NCI-H1417 treated with DMSO at 0.1 percent for 48 hours (cell line): ENCODE measurements at places on chromosomes 6 and 20.
A peak's percentile ranks its signal among the peaks of the same experiment; 100 is the strongest.

DNA sequence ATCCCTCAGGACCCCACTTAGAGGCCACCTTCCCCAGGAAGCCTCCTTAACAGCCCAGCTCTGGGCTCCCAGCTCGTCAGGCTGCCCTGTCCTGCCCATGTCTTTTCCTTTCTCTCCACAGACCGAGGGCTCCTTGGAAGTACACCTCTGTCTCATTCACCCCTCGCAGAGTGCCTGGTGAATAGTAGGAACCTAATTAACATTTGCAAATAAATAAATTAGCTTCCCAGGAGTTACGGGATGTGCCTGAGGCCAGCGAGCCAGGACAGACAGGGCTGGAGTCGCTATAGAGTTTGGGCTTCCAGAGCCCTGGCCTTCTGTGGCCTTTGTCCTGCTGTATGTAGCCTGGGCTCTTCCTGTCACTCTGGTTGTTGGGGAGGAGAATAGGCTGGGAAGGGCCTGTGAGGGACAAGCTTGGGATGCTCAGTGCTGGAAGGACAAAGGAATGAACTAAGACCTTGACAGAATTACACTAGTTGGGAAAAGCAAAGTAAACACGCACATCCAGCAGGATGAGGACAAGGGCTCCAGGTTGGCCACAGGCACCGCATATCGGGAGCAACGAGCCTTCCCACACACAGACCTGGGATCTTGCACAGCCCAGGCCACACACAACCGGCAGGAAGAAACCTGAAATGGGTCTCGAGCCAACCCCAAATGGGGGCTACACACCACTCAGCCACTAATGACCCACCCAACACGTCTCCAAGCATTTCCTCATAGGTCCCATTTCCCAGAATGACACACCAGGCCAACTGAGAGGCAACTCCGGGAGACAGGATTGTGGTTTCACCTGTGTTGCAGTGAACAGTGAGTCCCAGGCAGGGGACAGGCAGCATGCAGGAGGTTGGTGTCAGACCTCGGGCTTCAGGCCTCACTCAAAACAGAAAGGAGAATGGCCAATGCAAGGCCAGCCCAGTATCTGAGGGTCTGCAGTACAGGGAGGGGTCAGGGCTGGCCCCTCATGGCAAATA, 9.7 kb downstream of the MAP1LC3A start:
- DNase-seq, result no peak

DNA sequence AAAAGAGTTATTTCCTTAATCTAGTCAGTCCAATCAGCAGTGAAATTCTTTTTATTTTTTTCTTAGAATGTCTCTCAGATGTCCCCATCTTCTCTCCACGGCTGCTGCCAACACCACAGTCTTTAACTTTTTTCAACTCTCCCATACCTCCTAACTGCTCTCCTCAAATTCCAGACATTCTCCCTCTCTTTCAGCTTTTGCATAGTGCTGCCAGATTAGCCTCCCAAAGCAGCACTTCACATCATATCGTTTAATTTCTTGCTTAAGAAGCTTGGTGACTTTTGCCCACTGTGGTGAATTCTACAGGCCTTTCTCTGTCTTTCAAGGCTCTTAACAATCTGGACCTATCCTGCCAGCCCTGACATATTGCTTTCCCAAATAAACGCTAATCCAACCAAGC, 233.4 kb downstream of the UST start:
- DNase-seq, result no peak

DNA sequence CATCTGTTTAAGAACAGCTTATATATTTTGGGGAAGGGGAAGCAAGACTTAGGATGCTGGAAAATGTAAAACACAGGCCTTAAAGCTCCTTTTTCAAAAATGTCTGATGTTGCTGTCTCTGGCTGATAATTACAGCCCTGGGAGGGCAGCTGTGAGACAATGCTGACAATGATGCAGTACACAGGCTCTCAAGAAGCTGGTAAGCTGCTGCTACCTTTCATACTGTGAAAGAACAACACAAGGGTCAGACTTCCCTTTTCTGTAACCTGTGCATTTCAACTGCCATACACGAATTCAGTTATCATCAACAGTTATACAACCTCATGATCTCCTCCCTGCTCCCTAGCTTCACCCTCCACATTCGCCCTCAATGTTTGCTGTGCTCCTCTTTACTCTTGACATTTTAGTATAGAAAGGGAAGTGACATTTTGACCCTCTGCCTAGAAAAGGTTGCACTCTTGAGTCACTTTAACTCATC, 25.2 kb downstream of the MAP7 start:
- peak; percentile 77 for DNase-seq

GRCh38 chr6:148760568-148761526, 14.0 kb downstream of the UST start:
- no peak for DNase-seq

DNA sequence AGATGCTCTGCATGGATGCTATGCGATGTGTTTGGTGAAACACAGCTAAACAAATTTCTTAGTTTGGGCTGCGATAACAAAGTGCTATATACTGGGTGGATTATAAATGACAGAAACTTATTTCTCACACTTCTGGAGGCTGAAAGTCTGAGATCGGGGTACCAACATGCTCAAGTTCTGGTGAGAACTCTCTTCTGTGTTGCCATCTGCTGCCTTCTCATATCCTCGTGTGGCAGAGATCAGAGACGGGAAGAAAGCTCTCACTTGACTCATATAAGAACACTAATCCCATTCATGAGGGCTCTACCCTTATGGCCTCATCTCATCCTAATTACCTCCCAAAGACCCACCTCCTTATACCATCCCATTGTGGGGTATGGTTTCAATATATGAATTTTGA, 162.0 kb upstream of the DTNBP1 start:
- DNase-seq, result no peak

DNA sequence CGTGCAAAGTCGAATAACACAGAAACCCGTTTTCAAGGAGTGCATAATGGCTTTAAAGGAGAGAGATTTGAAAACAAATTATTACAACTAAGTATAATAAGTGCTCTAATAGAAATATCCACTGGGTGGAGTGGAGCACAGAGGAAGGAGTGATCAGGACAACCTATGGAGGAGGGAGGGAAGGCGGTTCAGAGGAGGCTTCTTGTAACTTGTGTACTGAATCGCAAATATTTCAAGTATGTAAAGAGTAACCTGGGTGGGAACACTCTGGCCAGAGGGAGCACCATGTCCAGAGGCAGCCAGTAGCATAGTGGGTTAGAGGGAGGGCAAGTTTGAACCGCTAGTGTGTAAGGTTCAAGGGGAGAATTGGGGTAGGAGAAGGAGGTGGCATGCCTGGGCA, 21.6 kb upstream of the TNFAIP3 start:
- DNase-seq, result no peak

GRCh38 chr20:57698116-57698866, 11.5 kb downstream of the PMEPA1 start:
- DNase-seq, result no peak

DNA sequence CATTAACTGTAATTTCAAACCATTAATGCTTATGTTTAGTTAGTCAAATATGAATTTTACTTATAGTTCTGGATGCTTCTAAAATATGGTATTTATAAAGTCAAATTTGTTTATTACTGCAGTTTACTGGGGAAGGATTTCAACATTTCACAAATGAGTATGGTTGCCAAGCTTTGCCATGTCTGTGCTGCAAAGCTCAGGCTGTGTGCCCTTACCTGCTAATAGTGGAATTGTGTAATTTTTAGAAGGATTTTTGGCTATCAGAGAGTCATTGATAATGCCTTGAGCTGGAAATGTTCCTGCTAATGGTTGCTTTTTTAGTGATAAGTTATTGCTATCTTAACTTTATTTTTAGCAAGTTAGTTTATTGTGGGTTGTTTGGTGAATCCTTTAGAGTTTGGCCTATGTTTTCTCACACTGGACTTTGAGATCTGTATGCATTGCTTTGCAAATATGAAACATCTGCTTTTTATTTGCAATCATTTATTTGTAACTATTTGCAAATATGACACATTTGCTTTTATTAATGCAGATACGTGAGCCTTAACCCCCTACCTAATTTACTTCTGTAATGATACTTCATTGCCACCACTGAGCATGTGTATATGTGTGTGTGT, 105.8 kb downstream of the CD109 start:
- no peak for DNase-seq

DNA sequence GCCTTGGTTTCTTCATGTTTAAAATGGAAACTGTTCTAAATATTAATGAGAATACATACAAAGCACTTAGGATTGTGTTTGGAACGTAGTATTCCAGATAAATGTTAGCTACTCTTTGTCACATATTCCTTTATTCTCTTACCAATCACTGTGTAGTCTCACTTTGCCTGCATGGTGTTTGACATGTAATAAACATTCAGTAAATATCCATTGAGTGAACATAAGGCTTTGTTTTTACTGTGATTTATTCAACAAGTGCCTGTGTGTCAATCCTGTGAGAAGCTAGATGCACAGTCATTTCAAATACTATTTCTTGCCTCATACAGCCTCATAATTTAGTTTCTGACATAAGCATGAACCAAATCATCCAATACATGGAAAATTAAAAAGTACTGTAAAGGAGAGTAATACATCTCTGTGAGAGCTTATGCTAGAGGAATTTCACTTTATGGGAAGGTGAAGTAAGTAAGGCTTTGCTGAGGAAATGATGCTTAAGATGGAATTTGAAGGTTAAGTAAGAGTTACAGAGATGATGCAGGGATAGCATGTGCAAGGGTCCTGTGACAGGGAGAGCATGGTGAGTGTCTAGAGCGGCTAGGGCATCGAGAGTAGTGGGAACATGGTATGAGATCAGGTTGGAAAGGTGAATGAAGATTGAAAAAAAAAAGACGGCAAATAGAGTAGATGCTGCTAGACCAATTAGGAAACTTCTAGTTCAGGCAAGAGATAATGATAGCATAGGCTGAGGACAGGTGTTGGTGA, 14.7 kb downstream of the PM20D2 start:
- no peak for DNase-seq

- DNase-seq, result no peak
Measured at GRCh38 chr6:23403460-23403859, 722.6 kb upstream of the NRSN1 start.

- no peak for DNase-seq
Measured at GRCh38 chr6:44072452-44072958, 54.7 kb downstream of the MRPL14 start.

DNA sequence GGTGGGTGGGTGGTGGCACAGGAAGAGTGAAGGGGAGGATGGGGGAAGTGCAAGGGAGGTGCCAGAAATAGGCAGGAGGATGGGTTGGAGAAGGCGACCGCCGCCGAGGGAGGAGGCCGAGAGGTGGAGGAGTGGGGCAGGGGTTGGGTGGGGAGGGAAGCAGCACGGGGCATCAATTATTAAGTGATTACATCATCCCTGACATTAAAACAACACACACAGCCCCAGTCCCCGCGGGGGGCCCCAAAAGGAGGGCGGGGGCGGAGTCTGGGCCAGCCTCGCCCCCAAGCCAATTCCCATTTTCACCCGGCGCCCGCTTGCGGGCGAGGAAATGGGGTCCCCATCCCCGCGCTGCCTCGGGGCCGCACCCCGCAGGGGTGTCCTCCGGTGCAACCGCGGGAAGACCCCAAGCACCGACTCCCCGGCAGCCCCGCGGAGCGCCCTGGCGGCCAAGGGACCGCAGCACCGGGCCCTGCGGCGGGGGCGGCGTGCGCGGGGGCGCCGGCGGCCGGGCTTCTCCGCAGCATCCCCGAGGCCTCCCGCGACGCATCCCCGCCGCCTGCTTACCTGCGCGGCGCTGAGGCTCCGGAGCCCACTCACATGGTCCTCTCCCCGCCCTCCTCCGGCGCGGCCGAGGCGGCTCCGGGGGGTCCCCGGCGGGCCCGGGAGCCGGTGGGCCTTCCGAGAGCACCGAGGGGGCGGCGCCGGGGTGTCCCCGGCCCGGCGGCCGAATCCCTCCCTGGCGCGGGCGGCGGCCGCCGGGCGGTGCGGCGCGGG, 663 bp downstream of the FYN start:
- DNase-seq, result peak; percentile 40

DNA sequence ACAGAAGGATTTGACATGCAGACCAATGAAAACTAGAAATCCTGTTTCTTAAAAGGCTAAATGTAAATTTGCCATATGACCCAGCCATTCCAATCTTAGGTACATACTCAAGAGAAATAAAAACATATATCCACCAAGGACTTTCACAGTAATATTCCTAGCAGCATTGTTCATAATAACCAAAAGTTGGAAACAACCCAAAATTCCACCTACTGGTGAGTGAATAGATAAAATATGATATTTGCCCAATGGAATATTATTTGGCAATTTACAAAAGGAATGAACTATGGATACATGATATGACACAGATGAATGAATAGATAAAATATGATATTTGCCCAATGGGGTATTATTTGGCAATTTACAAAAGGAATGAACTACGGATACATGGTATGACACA, 22.7 kb downstream of the MTCL3 start:
- no peak for DNase-seq

DNA sequence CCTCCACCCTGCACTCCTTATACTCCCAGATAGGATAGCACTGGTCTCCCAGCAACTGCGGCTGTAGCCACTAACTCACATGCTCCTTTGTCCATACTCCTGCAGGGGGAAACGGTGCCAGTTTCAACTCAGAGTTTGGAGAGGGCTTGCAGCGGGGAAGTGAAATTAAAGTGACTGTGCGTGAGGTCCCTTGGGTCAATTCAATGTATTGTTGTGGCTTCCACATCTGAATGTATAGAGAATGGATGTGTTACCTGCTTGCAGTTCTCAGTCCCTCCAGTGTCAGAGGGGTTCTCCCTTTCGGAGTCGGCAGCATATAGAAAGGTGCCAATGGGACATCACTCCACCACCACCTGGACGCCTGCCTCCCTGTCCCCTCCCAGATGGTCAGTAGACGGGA, 93.6 kb upstream of the CNKSR3 start:
- no peak for DNase-seq

DNA sequence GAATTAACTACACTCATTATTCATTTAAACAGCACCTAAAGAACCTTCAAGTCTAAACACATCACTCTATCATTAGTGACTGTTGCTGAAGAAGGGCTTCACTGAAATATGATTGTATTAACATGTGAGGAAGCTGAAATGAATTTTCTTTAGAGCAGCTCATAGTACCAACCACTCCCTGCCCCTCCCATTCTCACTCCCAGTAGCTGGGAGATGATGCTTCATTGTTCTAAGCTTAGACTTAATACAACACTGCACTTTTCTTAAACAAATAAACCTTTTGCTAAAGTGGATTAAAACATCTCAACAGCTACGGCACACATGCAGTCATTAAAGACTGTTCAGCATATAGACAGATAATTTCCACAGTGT, 63.1 kb downstream of the ATXN1 start:
- no peak for DNase-seq

- no peak for DNase-seq
Measured at GRCh38 chr6:90285611-90286381, 10.8 kb downstream of the BACH2 start.
